ENCODE measurements at places on chromosomes 5 and 9. TPM values are rescaled to one million over a fixed set of nuclear protein-coding genes. Genes with fewer than 3 reads are reported as not detected.

GRCh38 chr5:155872629-155873220 lies 454.2 kb upstream of the SGCD start:
- no peak for DNase-seq

SPATA31C1 gene
- total RNA-seq = not detected

- no peak for DNase-seq
Observed at GRCh38 chr9:16368237-16369087, 502.0 kb downstream of the BNC2 start.

- no peak for DNase-seq
Observed at GRCh38 chr9:123710299-123710698, 219.6 kb downstream of the DENND1A start.

DNA sequence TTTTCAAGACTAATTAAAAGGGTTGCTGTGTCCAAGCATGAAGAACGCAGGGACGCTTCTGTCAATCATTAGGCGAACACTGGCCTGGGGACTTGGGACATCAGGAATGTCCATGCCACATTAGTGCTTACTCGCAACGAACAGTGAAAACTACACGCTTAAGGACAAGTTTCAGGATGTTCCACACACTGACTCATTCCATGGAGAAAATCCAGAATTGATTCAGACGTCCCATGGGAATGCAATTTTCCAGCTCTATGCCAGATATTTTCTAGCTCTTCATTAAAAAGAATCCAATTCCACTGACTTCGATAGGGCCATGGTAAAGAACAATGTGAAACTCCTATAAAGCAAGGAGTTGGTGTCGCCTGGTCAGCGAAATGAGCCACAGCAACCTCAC lies 98.2 kb downstream of the CAMSAP1 start:
- DNase-seq = peak; percentile 28

NR5A1 gene
- not detected for total RNA-seq

SLC25A25 gene
- 89.5 TPM for total RNA-seq

HSPB3 gene
- total RNA-seq = not detected

GRCh38 chr5:125317536-125317995 lies 571.1 kb upstream of the ZNF608 start:
- DNase-seq = no peak

KCNN2 gene
- not detected for total RNA-seq

- no peak for DNase-seq
Observed at GRCh38 chr9:88800329-88800682, 191.0 kb upstream of the S1PR3 start.

DNA sequence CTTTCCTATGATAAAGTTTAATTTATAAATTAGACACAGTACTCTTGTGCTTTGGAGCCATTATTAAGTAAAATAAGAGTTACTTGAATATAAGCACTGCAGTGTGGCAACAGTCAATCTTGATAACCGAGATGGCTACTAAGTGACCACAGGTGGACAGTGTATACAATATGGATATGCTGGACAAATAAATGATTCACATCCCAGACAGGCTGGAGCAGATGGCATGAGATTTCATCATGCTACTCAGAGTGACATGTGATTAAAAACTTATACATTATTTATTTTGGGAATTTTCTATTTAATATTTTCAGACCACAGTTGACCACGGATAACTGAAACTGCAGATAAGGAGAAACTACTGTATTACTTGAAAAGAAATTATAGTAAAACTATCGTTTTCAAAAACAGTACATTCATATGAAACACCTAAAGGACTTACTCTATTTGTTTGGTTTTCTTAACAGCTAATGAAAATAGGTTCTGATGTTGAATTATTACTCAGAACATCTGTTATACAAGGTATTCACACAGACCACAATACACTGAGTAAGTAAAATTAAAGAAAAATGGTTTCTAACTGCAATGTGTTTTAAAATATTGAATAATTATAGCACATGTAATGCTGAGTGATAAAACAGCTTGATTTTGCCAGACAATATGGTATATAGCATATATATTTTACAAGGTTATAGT lies 16.0 kb downstream of the LYRM7 start:
- DNase-seq = no peak

- DNase-seq = no peak
Observed at GRCh38 chr5:122311961-122312590, at the start of gene SNCAIP. Gene SNCAIP (plus strand): TSS chr5:122312237. CDS start chr5:122391135, 78,898 bp downstream.

ENHO gene
- not detected for total RNA-seq

GRCh38 chr5:124438903-124439281 lies 307.5 kb downstream of the ZNF608 start:
- no peak for DNase-seq

- no peak for DNase-seq
Observed at GRCh38 chr5:61148515-61148914, 13.8 kb downstream of the SMIM15 start.

DNA sequence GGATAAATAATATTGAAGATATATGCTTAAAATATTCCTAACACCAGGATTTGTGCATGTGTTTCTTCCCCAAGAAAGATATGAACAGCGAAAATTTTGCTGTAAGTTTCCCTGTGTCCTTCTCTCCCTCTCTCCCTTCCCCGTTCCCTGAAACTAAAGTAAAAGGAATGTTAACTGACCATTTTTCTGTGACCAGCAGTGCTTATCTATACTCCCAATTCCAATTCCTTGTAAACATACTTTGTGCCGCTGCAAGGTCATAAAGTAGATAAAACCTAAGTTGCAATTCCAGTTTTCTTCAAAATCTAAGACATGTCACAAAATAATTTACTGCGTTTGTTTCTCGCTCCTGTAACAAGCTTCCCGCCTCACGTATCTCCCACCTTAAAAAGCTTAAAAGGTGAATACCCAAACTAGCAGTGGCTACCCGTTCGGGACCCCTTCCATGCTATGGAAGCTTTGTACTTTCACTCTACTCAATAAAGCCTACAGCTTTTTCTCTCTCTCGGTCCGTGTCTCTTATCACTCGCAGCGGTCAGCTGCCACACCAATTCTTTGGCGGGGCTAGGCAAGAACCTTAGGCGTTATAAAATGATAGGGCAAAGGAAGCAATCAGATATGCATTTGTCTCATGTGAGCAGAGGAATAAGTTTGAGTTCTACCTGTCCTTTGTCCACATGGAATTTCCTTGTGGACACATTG lies 1798.0 kb downstream of the EFNA5 start:
- DNase-seq = no peak

- no peak for DNase-seq
Observed at GRCh38 chr5:181176254-181176952, 28.6 kb downstream of the TRIM7 start.

GRCh38 chr5:61228691-61229280 lies 66.5 kb upstream of the SMIM15 start:
- DNase-seq = no peak

- DNase-seq = no peak
Observed at GRCh38 chr5:54215233-54215736, 95.1 kb downstream of the ARL15 start.

DNA sequence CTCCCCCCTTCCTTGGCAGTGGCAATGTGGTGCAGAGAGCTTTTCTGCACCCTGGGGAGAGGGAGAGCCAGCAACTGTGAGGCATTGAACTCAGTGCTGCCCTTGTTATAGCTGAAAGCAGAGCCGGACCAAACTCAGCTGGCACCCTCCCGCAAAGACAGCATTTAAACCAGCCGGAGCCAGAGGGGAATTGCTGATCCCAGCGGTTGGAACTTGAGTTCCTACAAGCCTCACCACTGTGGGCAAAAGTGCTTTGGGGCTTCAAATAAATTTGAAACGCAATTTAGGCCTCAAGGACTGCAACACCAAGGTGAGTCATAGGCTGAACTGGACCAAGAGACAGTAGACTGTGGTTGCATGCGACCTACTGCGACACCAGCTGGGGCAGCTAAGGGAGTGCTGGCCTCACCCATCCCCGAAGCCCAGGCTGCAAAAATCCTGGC lies 207.6 kb upstream of the CDKN2B start:
- DNase-seq = no peak

DNA sequence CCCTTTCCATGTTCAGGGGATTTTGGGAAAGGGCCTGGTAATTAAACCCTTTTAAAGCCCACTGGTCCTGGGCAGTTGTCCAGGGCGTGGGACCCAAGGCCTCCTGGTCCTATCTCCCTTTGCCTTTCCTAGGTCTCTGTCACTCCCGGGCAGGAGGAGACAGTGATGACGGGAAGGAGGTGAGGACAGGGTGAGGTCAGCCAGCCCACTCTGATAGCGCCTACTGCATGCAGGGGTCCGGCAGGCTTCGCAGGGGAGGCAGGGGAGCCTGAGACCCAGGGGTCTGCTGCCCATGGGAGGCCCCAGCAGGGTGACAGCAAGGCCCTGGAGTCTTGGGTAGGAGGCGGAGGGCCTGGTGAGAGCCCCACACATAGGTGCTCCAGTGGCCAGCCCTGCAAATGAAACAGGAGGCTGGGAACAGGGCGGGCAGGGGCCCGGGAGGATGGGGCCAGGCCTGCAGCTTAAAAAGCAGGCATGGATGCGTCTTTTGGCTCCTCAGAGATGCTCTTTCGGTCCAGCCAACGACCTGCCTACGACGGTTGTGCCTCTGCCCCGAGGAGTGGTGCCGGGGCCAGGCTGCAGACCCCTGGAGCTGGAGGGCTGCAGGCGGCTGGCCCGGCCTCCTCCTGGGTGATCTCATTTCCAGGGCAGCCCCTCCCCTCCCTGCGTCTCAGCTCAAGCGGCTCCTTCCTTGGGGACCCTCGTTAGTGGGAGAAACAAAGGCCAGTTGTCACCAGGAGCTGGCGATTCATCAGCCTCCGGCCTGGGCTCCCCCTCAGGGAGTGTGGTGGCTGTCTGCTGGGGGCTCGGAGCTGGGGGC lies 6.7 kb upstream of the RXRA start:
- no peak for DNase-seq

- DNase-seq = no peak
Observed at GRCh38 chr9:114619191-114619761, 8.2 kb downstream of the TMEM268 start.

DNAH5 gene
- total RNA-seq = 0.35 TPM

DNA sequence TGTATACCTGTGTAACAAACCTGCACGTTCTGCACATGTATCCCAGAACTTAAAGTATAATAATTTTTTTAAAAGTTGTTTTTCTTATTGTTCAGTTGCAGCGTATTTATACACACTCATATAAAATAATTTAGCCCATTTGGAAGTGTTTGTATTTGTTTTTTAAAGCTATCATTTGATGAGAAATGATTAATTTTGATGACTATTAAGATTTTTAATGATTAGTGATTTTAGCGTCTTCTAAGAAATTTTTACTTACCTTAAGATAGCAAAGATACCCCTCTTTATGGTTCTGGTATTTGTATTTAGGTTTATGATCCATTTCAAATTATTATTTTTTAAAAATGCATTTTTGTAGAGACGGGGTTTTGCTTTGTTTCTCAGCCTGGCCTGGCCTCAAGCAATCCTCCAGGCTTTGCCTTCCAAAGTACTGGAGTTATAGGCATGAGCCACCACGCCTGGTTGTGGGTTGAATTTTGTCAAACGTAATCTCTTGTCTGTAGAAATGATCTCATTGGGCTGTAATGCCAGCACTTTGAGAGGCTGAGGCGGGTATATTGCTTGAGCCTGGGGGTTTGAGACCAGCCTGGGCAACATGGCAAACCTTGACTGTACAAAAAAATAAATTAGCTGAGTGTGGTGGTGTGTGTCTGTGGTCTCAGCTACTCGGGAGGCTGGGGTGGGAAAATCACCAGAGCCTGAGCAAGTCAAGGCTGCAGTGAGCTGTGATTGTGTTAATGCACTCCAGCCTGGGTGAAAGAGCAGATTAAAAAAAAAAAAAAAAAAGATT lies 26.9 kb downstream of the CSNK1G3 start:
- no peak for DNase-seq

DNA sequence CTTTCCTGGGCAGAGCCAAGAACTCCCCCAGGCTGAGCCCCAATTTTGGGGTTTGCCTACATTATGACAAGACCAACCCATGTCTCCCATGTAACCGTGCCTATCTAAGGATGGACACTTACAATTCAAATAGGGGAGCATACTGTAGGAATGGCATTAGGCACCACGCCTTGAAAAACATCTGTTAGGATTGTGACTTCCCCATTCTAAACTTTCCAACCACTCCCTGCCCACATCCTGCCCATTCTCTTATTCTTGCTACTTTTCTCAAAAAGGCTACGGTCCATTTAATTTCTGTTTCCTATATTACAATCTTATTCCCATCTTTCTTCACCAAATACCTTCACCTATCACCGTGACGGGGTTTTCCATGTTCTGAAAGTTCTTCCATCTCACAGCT lies 99.2 kb downstream of the LPAR1 start:
- DNase-seq = no peak

FGF18 gene
- 1.7 TPM for total RNA-seq

DNA sequence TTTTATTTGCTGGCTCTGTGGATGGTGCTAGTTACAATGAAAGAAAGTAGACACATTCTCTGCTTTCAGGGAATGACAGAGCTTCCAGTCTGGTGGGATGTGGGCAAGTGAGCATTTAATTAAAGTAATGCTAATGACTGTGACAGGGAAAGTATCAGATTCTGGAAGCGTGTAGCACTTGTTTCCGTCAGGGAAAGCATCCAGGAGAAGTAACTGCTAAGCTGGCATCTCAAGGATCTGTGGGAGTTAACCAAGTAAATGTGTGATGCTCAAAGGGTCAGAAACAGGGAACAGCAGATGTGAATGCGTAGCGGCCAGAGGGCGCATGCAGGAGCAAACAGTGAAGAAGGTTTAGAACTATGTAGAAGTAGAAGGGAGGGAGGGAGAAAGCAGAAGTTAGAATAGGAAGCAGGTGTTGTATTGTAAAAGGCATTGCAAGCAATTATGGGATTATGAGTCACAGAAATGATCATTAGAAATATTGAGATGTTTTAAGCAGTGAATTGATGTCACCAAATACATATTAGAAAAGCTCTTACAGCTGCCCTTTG lies 12.2 kb downstream of the KLHL9 start:
- DNase-seq = no peak

GRCh38 chr5:124884114-124884513 lies 137.7 kb upstream of the ZNF608 start:
- no peak for DNase-seq

DNA sequence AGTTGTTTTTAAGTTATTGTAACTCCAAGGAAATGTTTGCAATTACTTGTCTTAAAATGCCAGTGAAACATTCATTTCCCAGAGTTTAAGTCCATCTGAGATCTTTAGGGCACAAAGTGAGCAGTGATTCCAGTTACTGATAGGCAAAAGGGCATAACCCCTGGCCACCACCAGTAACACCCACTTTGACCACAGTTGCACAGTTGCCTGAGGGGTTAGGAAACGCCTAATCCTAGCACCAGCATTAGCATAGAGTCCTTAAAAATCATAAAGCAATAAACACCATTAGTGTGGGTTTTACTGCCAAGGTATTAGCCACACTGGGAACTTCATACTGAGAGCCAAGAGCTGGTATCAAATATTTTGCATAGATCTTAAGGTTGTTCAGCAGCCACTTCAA lies 143.9 kb downstream of the SNCAIP start:
- DNase-seq = no peak

GPR150 gene
- 0.32 TPM for total RNA-seq

- DNase-seq = no peak
Observed at GRCh38 chr5:53480416-53481158, at the start of gene FST. Gene FST (plus strand): TSS chr5:53480629. CDS start chr5:53480792, 163 bp downstream.

C9 gene
- total RNA-seq = not detected

OBP2B gene
- total RNA-seq = not detected

DNA sequence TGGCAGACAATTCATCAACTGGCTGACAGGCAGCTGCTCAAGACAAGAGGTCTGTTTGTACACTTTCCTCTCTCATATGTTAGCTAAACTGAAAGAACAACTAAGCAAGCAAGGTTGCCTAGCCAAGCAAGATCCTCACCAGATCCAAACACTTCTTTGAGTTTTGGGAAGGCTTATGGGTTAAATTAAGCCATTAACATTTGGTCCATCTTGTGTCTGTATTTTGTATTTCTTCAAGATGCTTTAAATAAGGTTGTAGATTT lies 170.4 kb upstream of the RAI14 start:
- DNase-seq = no peak

- no peak for DNase-seq
Observed at GRCh38 chr9:33178972-33179697, 12.0 kb upstream of the B4GALT1 start.

- DNase-seq = no peak
Observed at GRCh38 chr9:7313389-7313788, 486.2 kb downstream of the DMAC1 start.
